Lung microvascular endothelial cell (primary cell): ENCODE measurements at places on chromosomes 2 and 18. TPM values are rescaled to one million over a fixed set of nuclear protein-coding genes. Genes with fewer than 3 reads are reported as not detected.
A peak's percentile ranks its signal among the peaks of the same experiment; 100 is the strongest.

DNA sequence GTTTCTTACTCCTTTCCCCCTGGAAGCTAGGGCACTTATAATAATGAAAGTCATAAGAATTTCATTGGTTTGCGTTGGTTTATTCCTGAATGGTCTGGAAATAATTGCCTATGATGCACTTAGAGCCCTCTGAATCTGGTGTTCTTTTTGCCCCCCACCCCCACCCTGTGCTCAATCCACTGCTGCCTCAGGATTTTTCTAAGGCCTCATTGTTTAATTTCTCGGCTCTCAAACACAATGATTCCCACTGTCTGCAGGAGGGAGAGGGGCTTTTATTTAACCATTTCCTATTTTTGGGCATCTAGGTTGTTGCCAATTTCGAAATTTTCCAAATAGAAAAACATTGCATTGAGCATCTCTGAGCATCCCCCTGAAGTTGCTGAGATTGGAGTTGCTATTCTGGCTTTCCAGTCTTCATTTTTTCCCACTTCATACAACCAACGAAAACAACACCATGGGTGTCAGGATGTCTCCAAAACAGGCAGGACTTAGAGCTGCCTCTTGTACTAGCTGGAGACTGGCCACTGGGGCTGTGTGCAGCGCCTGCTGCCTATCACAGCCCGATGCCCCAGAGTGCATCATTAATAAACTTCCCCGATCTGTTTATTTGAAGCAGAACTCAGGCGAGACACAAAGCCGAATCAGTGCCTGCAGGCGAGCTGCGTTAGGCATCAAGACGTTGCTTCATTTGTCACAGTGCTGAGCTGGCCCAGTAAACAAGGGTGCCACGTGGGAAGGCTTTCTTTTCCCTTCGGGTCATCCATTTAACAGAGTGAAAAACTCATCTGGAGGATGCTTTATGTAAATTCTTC lies 1.8 kb upstream of the PCARE start:
- peak; percentile 3 for DNase-seq

GRCh38 chr2:222290401-222290735 lies 8.4 kb downstream of the PAX3 start:
- DNase-seq, result no peak

Gene GREB1
- under 0.01 and 0.20 TPM in 2 replicates for total RNA-seq

Gene FAM210A
- 8.5 and 16.3 TPM in 2 replicates for total RNA-seq

- DNase-seq, result no peak
Measured at GRCh38 chr18:7072593-7072992, 45.0 kb downstream of the LAMA1 start.

- DNase-seq, result peak; percentile 98
Measured at GRCh38 chr18:77071711-77072292, 60.8 kb downstream of the MBP start.

DNA sequence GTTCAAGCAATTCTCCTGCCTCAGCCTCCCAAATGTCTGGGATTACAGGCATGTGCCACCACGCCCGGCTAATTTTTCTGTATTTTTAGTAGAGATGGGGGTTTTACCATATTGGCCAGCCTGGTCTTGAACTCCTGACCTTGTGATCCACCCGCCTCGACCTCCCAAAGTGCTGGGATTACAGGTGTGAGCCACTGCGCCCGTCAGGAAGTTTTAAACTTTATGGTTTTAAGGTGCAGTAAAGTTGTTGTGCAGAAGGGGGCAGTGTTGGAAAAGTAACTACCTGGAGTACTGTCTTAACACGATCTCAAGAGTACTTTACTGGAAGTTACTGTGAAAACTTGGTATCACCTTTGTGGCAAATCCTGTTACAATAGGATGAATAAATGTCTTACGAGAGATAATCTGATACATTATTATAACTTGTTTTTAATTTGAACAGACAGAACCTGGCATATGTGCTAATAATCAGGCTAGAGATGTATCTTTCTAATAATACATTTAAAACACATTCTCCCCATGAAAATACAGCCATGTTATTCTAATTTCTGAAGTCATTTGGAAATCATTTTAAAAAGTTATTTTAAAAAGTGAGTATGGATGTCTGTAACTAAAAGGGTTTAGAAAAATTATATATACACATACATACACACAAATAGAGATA lies 10.8 kb downstream of the SPDYA start:
- peak; percentile 67 for DNase-seq

Gene ARHGEF4
- total RNA-seq, result under 0.01 and 2.2 TPM in 2 replicates

DNA sequence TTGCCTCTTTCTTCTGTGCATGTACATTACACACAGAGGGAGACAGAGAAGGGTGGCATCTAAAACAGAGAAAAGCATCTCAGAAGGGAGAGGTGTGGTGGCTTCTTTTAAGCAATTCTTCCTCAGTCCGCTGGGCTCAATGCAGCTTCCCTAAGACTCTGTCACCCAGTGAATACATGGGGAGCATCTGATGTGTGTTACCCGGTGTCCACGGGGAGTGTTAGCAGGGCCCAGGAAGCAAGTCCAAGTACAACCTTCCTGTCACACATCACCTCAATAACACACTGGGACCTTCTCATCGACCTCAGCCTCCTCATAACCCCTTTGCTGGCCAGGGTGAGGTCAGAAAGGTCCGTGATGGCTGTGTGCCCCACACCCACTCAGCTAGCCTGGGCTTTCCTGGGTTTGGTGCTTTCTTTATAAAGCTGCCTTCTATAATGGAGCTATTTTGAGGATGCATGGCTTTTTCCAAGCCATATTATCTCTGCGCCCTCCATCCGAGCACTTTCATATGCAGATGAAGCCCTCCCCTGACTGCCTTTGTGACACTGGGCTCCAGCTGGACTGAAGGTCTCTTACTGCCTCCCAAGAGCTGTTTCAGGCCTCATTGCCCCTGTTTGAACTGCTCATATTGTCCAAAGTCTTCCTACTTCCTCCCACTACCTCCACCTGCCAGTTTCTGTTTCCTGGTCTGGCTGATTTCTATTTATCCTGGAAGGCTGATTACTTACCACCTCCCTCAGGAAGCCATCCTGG lies 21.4 kb downstream of the TNFRSF11A start:
- DNase-seq, result peak; percentile 37

GRCh38 chr18:63676526-63677323 lies 15.0 kb upstream of the SERPINB3 start:
- DNase-seq, result no peak

DNA sequence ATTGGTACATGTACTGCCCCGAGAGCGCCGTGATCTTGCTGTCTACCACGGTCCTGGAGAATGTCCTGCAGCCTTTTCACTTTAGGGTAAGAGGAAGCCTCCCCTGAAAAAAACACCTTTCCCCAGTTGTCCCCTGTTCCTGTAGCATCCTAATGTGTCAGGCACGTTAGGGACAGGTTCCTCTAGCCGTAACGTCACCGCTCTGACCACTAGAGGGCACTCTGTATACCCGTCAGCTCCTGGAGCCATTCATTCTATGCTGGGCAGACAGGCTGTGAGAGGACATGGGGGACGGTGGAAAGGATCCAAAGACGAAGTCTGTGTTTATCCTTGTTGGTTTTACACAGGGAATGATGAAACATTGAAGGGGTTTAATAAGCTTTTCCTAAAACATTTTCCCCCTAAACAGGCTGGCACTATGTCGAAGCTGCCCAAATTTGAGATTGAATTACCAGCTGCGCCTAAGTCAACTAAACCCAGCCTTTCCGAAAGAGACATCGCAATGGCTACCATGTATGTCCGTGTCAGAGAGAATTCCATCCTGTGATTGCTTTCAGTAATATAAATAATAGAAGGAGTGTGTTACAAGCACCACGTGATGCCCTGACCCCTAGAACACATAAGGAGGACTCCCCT lies 12.7 kb downstream of the RMC1 start:
- peak; percentile 80 for DNase-seq

Gene FAM124B
- 13.3 and 64.9 TPM in 2 replicates for total RNA-seq

GRCh38 chr2:178804791-178805190 lies 2.4 kb downstream of the TTN start:
- no peak for DNase-seq

DNA sequence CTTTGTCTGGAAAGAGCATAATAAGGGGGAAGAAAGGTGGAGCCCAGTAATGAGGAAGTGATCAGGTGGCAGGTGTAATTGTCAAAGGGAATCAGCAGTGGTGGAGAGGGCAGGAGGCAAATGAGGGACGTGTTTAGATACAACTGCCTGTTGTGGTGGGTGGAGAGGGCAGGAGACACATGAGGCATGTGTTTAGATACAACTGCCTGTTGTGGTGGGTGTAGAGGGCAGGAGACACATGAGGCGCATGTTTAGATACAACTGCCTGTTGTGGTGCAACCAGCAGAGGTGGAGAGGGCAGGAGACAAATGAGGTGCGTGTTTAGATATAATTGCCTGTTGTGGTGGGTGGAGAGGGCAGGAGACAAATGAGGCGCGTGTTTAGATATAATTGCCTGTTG lies 173.1 kb downstream of the ANKRD30B start:
- DNase-seq, result no peak

Gene TMEM237
- total RNA-seq, result 11.9 and 13.9 TPM in 2 replicates

DNA sequence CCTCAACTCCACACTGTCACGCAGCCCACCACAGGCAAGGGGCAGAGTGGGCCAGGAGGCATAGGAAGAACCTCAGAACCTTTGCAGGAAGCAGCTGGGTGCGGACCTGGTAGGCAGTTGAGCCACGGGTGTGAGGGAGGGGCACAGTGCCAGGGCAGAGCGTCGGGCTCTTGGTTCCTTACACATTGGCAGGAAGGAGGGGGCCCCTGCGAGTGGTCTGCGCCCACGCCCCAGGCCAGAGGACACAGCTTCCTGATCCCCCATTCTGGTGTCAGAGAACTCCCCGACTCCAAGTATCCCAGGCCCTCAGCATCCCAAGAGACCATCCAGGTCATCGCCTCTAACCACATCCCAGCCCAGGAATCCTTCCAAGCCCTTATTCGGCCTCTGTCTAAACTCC lies 61.5 kb downstream of the TNS1 start:
- DNase-seq, result no peak
